ENCODE measurements at places on chromosomes 13 and 19.

GRCh38 chr13:26457212-26457611, 100.3 kb upstream of the WASF3 start:
- DNase-seq = no peak

- no peak for DNase-seq
Measured at GRCh38 chr19:7738023-7738422, 6.1 kb upstream of the CLEC4G start.

GRCh38 chr13:33319859-33320258, 34.3 kb upstream of the STARD13 start:
- DNase-seq = no peak

GRCh38 chr13:110453797-110454196, 107.7 kb downstream of the RAB20 start:
- no peak for DNase-seq

GRCh38 chr13:111212517-111212873, 97.4 kb downstream of the ARHGEF7 start:
- no peak for DNase-seq

DNA sequence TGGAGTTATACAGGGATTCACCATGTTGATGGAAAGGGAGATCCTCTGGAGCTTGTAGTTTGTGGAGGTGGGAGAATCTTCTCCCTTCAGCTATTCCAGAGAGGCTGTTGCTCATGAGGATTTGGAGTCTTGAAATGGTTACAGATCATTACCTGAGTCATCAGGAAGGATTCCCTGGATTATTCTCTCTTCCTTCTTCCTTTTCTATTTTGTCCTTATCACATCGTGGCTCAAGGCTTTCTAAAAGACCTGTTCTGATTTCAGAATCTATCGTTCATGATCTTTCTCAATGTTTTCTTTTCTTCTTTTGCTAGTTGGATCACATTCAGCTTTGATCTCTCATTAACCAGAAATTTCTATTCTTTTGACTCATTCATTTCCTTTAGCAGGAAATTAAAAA, 196.0 kb downstream of the KLF5 start:
- no peak for DNase-seq

DNA sequence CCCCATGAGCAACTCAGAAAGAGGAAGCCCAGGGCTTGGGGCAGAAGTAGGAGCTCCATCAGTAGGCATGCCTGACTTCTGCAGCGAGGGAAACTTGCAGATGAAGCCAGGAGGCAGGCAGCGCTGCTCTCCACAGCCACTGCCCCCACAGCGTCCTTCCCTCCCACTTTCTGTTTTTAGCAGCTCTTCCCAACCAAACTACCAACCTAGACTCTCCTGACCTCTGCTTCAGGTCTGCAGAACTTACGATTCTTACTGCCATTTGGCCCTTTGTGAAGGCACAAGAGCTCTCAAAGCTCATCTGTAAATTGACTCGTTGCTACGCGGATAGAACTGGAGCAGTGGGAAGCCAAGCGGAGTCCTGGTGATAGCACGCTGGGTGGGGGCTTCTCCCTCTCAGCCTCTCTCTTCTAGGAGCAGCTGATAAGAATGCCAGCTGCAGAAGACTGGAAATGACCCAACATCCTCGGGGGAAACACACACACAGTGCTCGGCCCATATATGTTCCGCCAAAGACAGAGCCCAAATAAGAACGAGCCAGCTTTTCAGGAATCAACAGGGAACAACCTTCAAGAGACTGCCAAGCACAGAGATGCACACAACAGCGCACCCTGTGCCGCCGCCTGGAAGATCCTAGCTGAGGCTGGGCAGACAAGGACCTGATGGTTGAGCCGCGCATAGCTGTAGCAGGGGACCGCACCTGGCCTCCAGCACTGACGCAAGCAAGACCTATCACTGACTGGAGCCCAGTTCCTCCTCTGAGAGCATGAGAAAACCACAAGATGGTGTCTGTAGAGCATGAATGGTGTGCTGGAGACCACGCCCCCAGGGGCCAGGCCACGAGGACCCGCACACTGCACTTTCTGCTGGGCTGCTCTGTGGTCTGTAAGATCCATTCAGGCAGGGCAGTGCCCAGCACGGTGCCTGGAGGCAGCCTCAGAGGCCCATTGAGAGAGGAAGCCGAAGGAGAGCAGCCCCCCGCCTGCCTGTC, 15.9 kb upstream of the SLC35E1 start:
- no peak for DNase-seq

GRCh38 chr19:33434069-33434885, 60.8 kb downstream of the CEBPG start:
- DNase-seq = no peak

DNA sequence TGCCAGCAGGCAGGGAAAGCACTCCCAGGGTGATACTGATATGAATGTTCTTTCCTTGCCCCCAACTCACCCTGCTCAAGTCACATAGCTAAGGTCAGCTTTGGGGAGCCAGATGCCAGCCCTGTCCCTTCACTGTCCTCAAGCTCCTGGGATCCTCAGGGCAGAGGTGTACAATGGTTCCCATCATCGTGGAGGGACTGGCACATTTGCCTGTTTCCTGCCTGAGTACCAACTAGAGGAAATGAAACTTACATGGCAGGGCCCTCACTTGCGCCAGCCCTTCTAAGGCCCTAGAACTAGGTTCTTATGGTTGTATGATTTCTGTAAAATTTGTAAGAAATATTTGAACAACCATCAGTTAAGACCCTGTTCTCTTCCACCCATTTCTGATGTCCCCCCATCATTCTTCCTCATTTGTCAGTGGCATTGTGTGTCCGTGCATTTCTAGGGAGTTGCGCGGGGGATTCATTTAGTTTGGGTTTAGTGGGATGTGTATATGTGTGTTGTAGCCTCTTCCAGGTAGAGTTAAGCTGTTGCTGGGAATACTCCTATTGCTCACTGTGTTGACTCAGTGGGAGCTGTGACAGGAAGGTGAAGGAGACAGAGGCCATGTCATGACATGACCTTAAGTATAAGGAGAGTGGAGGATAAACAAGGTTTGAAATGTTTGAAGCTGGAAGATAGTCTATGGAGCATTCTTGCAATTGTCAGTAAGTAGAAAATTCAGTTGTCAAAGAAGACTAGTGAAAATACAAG, 41.3 kb upstream of the RCBTB2 start:
- no peak for DNase-seq

GRCh38 chr19:40610396-40611064, 9.4 kb downstream of the LTBP4 start:
- DNase-seq = no peak

DNA sequence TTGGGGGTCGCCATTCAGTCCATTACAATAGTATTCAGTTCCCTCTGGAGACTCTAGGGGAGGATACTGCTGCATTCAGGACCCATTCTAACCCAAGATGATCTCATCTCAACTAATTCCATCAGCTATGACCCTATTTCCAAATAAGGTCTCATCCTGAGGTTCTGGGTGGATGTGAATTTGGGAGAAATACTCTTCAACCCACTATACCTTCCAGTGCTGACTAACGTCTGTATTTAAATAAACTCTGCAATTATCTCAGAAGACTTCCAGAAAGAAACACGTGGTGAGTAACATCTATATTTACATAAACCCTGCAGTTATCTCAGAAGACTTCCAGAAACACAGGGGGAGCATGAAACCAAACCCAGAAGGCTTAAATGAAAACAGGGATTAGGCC, 1300.7 kb downstream of the PCDH9 start:
- DNase-seq = no peak

DNA sequence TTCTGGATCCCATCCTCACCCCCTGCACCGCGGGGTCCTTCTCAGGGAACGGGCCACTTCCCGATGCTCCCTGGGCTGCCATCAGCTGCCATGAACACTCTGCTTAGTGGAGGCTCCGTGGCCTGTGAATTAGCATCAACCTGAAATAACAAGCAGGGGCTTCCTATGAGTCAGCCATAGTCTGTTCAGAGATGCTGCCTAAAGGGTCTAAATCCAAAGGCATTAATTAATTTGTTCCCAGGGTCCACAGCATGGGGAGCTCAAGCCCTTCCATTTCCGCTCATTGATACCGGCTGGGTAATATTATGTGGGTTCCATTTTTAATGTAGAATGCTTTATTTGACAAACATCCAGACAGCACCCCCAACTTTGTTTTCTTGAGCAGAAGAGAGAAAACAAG, 341.9 kb upstream of the TMTC4 start:
- no peak for DNase-seq

DNA sequence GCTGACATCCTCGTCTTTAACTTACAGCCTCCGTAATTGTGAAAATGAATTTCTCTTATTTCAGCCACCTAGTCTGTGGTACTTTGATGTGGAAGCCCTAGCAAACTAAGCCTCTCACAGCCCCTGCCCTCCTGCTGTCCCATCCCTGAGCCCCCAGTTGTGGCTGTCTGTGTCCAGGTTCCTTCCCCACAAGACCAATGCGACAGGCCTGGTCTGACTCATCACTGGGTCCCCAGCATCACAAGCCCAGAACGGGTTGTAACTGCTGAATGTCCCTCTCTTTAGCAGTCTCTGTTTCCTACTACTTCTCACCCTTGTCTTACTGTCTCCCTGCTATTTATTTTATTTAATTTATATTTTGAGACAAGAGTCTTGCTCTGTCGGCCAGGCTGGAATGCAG, 5.7 kb downstream of the POU2F2 start:
- DNase-seq = no peak

GRCh38 chr19:19425170-19425875, 19.8 kb downstream of the GATAD2A start:
- no peak for DNase-seq

- no peak for DNase-seq
Measured at GRCh38 chr19:6376512-6377190, 918 bp upstream of the PSPN start.

All from HCT116 (cell line).